Sigmoid colon (tissue), 7 donors: ENCODE measurements at places on chromosomes 2 and 18. TPM values are rescaled to one million over a fixed set of nuclear protein-coding genes. Genes with fewer than 3 reads are reported as not detected.

DNA sequence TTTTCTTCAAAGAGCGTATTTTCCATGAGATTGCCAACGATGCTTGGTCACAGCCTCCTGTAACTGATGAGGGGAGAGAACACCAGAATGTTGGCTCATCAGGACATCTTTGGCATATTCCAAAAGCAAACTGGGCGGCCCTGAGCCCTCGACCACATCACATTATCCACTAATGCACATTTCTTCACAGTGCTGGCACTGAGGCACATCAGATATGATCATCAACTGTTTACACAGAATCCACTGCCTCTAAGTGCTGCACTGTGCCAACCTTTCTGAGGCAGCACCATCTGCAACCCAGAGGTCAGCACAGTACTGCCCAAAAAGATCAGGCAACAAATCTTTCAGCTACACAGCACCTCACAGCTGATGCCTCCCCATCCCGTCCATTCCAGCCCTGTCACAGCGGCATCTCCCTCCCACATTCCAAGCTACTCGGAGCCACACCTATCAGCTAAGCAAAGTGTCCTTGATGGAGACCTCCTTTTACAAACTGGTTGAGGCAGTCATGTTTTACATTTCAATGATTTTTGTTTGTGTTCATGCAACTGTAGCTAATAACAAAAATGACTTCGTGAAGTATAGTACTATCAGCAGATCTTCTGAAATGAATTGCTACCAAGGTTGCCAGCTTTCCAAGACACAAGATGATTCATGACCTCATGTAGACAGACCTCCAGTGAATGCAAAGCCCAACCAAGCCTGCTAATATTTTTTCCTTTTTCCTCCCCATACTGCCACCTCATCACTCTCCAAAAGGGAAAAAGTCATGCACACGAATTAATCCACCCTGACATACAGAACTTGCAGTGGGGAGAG lies 32.3 kb downstream of the MYO5B start:
- H3K4me1 ChIP-seq = no peaks in the 10 kb centered on the region
- DNase-seq = no peak
- H3K27ac ChIP-seq = no peak overlapping the region
- no peaks in the 10 kb centered on the region for H3K27me3 ChIP-seq

Gene ZNF396
- total RNA-seq = 1.9 TPM

Gene WDFY1
- 31.1 TPM for total RNA-seq

GRCh38 chr18:10442551-10442971 lies 11.9 kb upstream of the APCDD1 start:
- no peaks in the 10 kb centered on the region for H3K4me1 ChIP-seq
- DNase-seq = no peak
- H3K36me3 ChIP-seq = no peaks in the 10 kb centered on the region
- H3K27ac ChIP-seq = no peak overlapping the region
- no peak overlapping the region for H3K4me3 ChIP-seq

GRCh38 chr18:28823506-28824182 lies 646.7 kb upstream of the CDH2 start:
- H3K36me3 ChIP-seq = no peaks in the 10 kb centered on the region
- H3K27me3 ChIP-seq = no peaks in the 10 kb centered on the region
- H3K4me1 ChIP-seq = no peaks in the 10 kb centered on the region
- H3K27ac ChIP-seq = no peak overlapping the region

Gene SNED1
- total RNA-seq = 37.1 TPM

GRCh38 chr2:202660796-202661195 lies 26.0 kb downstream of the FAM117B start:
- no peaks in the 10 kb centered on the region for H3K36me3 ChIP-seq
- H3K4me3 ChIP-seq = no peak overlapping the region
- no peak overlapping the region for H3K27ac ChIP-seq

Gene MRO
- total RNA-seq = under 0.01 TPM

DNA sequence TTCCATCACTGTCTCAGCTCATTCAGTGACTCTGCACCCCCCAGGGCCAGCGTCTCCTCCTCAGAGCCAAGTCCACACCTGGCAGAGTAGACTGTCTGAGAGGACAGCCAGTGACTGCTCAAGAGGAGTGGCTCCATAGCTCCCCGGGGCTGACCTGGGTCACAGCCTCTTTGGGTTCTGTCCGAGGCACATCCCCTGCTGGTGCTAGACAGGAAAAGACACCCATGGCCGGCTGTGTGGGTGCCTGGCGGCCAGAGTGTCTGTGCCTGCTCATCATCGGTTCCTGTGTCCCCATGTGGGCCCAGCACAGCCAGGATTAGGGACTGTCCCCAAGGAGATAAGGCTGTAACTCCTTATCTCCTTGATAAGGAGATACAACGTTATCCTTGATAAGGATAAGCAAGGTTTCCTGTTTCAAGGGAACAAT lies 3.5 kb upstream of the CROCC2 start:
- no peaks in the 10 kb centered on the region for H3K36me3 ChIP-seq
- peaks cover 23% of the 10 kb centered on the region for H3K27me3 ChIP-seq
- no peak for DNase-seq
- H3K27ac ChIP-seq = no peak overlapping the region
- no peak overlapping the region for H3K4me3 ChIP-seq
- no peaks in the 10 kb centered on the region for H3K4me1 ChIP-seq

Gene DYSF
- total RNA-seq = 12.5 TPM

DNA sequence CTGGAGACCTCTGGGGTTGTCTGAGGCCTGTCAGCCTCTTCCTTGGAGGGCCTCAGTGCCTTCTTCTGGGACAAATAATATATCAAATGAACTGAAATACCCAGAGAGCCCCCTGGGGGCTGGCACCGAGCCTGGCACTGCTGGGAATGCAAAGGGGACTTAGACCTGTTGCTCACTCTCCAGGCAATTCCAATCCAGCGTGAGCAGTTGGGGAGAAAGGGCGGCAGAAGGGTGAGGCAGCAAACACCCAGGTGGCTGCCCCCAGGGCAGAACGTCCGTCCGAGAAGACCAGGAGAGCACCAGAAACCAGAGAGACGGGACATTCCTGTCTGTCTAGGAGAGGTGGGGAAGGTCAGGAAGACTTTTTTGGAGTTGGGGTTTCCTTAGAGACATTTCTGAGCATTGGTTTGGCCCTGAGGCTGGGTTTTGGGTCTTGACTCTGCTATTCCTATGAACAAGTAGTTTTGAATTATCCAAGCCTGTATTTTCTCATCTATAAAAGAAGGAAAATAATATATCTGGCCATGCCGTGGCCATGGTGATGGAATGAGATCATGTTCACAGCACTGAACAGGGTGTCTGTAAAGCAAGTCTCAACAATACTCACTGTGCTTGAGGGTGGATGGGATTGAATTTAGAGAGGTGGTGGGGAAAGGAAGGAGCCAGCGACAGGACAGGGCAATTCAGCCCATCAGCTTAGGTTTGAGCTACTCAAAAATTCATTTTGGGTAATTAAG lies 44.3 kb upstream of the ZBTB7C start:
- DNase-seq = no peak
- H3K27ac ChIP-seq = no peak overlapping the region
- H3K36me3 ChIP-seq = no peaks in the 10 kb centered on the region
- H3K4me3 ChIP-seq = no peak overlapping the region
- H3K4me1 ChIP-seq = no peaks in the 10 kb centered on the region

- no peaks in the 10 kb centered on the region for H3K27me3 ChIP-seq
- DNase-seq = no peak
- H3K27ac ChIP-seq = peak overlapping the region; percentile 88
- peak overlapping the region; percentile 70 for H3K4me3 ChIP-seq
- no peaks in the 10 kb centered on the region for H3K36me3 ChIP-seq
Observed at GRCh38 chr2:230412371-230412711, 3.7 kb upstream of the SP100 start.

DNA sequence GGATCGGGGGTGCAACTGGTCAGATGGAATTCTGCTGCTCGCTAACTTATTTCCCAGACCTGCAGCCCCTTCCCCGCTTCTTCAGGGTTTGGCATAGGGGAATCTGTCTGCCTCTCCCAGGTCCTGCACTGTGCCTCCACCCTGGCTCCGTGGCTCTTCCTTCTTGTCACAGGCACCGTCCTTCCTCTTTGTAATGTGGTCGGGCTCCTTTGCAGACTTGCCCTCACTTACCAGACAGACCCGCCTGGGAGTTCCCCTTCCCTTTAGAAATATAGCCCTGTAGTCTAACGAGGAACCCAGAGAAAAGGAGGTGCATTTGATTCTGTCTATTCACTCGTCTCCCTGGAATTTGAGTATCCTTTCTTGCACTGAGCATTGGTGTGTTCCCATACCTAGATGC lies 63.9 kb upstream of the PAX8 start:
- no peaks in the 10 kb centered on the region for H3K36me3 ChIP-seq
- no peak overlapping the region for H3K4me3 ChIP-seq
- DNase-seq = no peak
- no peak overlapping the region for H3K27ac ChIP-seq
- H3K4me1 ChIP-seq = no peaks in the 10 kb centered on the region

- H3K27me3 ChIP-seq = no peaks in the 10 kb centered on the region
- DNase-seq = no peak
- peak overlapping the region; percentile 44 for H3K27ac ChIP-seq
- peaks cover 68% of the 10 kb centered on the region for H3K4me1 ChIP-seq
- peaks cover 7% of the 10 kb centered on the region for H3K36me3 ChIP-seq
Observed at GRCh38 chr2:217753460-217754200, 249.2 kb downstream of the TNS1 start.

Gene CFC1
- not detected for total RNA-seq

- no peak for DNase-seq
- no peaks in the 10 kb centered on the region for H3K36me3 ChIP-seq
- H3K4me3 ChIP-seq = no peak overlapping the region
- H3K27me3 ChIP-seq = no peaks in the 10 kb centered on the region
- no peaks in the 10 kb centered on the region for H3K4me1 ChIP-seq
Observed at GRCh38 chr2:151067658-151068369, 193.8 kb downstream of the RBM43 start.

GRCh38 chr2:160249876-160250275 lies 49.8 kb upstream of the ITGB6 start:
- peaks cover 22% of the 10 kb centered on the region for H3K4me1 ChIP-seq
- H3K36me3 ChIP-seq = no peaks in the 10 kb centered on the region
- no peak for DNase-seq
- H3K27me3 ChIP-seq = no peaks in the 10 kb centered on the region
- no peak overlapping the region for H3K27ac ChIP-seq

DNA sequence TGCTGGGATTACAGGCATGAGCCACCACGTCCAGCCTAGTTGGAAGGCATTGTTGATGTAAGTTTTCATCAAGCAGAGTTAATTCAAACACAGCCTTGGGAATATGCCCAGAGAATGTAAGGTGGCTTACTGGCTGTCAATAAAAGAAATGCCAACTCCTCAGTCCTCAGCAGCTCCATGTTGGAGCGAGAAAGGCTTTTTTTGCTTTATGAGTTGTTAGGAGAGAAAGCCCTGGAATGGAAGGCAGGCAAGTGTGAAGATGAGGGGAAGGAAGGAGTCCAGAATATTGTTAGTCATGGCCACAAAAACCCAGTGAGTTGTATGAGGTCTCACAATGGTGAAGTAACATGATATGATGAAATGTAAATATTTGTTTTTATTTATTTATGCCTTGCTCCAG lies 57.1 kb downstream of the MAP4K4 start:
- H3K27ac ChIP-seq = peak overlapping the region; percentile 49
- no peaks in the 10 kb centered on the region for H3K27me3 ChIP-seq
- H3K36me3 ChIP-seq = no peaks in the 10 kb centered on the region
- H3K4me1 ChIP-seq = no peaks in the 10 kb centered on the region
- no peak overlapping the region for H3K4me3 ChIP-seq
- DNase-seq = no peak

DNA sequence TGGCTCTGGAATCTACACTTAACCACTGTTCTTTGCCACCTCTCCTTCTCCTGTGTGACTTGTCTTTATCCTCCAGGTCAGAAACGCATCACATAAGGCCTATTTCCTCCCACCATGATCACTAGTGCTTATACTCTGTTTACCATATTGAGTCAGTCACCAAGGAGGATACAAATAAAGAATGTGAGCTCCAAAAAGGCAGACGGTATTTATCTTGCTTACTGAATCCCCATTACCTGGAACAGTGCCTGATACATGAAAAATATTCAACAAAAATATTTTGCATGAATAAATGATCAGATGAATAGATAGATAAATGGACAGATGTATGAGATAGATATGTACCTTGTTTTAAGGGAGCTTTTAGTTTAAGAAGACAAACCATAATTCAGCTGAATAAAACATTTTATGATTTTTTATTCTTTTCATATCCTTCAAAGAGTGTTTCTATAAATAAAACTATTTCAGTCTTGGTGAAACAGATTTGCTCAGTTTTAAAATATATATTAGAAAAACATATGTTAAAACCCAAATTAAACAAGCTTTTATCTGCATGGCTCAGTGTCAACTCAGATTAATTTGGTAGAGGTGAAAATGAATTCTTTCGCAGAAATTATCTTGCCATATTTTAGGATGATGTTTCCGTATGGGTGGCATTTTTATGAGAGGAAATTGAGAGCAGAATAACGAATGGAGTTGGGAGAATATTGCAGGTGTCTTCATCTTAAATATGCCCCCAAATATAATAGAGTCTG lies 799.9 kb downstream of the DCC start:
- H3K27me3 ChIP-seq = no peaks in the 10 kb centered on the region
- H3K36me3 ChIP-seq = no peaks in the 10 kb centered on the region
- H3K27ac ChIP-seq = no peak overlapping the region
- no peaks in the 10 kb centered on the region for H3K4me1 ChIP-seq
- DNase-seq = no peak

DNA sequence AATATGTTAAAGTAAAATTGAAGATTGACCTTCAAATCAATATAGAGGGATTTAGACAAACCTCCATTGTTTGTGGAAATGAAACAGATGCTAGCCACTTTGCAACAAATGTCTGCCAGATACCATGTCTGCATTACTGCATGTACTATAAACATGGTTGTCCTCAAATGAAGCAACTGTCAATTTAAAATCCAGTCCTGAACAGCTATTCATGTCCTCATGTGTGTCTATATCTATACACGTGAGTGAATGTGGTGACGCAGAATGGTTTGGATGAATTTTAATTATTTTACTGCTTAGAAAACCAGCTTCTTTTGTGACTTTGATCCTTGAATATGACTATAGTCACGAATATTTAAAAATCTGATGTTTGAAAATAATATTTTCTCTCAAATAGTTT lies 71.5 kb downstream of the NYAP2 start:
- no peak overlapping the region for H3K4me3 ChIP-seq
- no peaks in the 10 kb centered on the region for H3K27me3 ChIP-seq
- H3K36me3 ChIP-seq = no peaks in the 10 kb centered on the region

GRCh38 chr2:236603361-236604015 lies 33.9 kb downstream of the ACKR3 start:
- H3K27ac ChIP-seq = no peak overlapping the region
- no peak for DNase-seq
- H3K4me3 ChIP-seq = no peak overlapping the region
- H3K4me1 ChIP-seq = no peaks in the 10 kb centered on the region
- no peaks in the 10 kb centered on the region for H3K36me3 ChIP-seq
- no peaks in the 10 kb centered on the region for H3K27me3 ChIP-seq
